CD4-positive, alpha-beta memory T cell (primary cell): ENCODE measurements at places on chromosomes 6 and 20.
A peak's percentile ranks its signal among the peaks of the same experiment; 100 is the strongest.

- DNase-seq: no peak
These were observed 7.0 kb downstream of the GRIK2 start for GRCh38 chr6:101400326-101401135.

- peak; percentile 74 for DNase-seq
These were observed 1.6 kb downstream of the SLC17A9 start for GRCh38 chr20:62953839-62954703.

DNA sequence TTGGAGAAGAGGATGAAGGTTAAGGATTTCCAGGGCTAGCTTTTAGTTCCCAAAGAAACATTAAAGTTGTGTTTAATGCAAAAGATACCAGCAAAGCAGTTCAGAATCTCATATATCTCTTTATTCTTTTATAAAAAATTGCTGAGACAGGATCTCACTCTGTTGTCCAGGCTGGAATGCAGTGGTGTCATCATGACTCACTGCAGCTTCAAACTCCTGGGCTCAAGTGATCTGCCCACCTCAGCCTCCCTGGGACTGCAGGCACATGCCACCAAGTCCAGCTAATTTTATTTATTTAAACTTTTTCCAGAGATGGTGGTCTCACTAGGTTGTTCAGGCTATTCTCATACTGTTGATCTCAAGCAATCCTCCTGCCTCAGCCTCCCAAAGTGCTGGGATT lies 41.1 kb upstream of the CAP2 start:
- no peak for DNase-seq

GRCh38 chr20:51512645-51513044 lies 29.9 kb downstream of the NFATC2 start:
- DNase-seq: peak; percentile 35

- no peak for DNase-seq
These were observed 11.0 kb downstream of the TNFAIP3 start for GRCh38 chr6:137878029-137878428.

- no peak for DNase-seq
These were observed 18.4 kb downstream of the PKIG start for GRCh38 chr20:44600758-44601201.

DNA sequence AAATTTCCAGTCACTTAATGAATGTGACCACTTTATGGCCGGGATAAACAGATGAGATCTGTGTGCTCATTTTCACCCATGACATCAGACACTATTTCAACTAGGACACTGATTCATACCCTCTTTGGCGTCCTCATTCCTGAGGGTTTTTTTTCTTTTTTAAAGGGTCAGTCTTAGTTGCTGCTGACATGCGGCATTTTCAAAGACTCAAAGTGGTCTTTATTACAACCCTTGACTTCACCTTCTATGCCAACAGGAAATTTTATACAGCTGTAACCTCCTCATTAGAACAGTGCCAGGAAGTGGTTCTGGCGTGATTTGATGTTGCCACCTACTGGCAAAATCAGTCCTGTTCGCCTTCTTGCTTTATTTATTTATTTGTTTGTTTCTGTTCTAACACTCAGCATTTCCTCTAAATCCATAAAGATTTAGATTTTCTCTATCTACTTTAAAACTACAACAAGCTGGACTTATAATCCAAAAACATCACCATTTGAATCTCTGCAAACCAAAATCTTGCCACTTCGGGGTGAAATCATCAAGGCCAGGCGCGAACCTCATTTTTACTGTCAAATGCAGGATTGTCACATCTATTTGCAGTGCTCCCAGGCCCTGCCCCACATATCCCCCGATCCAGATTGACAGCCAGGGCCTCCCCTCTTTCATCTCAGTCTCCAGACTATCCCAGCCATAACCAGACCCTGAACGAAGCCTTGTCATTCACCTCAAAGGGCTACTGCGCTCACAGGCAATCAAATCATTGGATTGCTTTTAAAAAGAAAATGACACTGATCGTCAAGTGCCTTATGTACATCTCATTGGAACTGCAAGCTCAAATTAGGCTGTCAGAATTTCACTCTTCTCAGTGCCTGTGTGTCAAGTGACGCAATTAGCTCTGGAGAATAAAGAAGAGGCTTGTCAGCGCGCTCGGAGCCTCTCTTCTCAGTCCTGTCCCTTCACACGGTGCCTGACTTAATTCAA lies 77.5 kb downstream of the C6orf118 start:
- DNase-seq: no peak

GRCh38 chr6:116842459-116842858 lies 13.6 kb upstream of the GPRC6A start:
- no peak for DNase-seq

DNA sequence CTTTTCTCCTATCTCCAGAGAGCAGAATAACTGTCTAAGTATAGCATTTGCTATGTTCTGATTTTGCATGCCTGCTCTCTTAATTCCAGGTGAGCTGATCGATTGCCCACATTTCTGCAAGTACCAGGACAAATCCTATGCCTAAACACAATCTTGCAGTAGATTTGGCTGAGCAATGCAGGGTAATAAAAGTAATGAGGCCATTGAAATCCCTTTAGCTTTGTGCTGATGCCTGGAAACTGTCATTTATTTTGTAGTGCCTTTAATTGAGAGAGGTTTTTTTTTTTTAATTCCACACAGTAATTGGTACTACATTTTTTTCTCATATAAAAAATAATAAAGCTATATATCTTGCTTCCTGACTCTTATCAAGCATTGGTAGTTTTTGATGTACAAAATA lies 252.3 kb downstream of the NKAIN2 start:
- DNase-seq: no peak
